GM23248 (cell line): ENCODE measurements at places on chromosomes 5 and 9. TPM values are rescaled to one million over a fixed set of nuclear protein-coding genes. Genes with fewer than 3 reads are reported as not detected.
A peak's percentile ranks its signal among the peaks of the same experiment; 100 is the strongest.

DNA sequence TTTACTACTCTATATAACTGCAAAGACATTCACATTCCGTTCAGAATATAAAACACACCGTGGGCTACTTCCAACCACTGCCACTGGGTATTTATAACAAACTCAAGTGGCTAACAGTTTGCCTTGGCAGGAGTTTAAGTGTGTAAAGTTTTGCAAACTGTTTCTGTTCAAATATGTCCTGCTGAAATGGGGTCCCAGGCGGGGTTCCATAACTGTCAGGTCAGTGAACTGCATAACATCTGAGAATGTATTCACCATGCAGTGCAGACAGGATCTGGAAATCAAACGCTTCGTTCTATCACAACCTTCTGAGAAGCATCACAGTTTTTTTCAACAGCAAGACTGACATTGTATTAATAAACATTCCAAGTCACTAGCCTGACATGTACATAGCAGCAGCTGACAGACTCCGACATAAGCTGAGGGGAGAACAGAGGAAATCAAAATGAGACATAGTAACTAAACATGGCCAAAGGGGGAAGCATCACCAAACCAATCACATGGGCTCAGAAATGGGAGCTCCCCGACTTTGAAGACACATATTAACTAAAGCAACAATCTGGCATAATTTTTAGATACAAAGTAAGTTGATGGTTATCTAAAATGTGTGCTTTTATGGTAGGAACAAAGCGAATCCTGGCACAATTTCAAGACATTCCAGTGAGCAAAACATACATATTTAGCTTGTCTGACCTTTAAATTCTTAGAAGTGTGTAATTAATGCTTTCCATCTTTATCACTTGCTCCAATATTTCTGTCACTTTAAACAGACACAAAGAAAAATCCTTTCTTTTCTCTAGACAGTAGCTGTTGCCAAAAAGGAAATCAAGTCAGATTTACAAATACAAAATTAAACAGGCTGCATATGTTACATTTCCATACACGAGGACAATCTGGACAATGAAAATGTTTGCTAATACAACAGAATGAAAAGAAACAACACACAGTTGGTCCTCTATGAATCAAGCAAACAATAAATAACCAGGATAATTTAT, 156.8 kb downstream of the MAPKAP1 start:
- no peaks in the 10 kb centered on the region for H3K27me3 ChIP-seq
- peaks cover 26% of the 10 kb centered on the region for H3K4me1 ChIP-seq
- H3K36me3 ChIP-seq = no peaks in the 10 kb centered on the region

DNA sequence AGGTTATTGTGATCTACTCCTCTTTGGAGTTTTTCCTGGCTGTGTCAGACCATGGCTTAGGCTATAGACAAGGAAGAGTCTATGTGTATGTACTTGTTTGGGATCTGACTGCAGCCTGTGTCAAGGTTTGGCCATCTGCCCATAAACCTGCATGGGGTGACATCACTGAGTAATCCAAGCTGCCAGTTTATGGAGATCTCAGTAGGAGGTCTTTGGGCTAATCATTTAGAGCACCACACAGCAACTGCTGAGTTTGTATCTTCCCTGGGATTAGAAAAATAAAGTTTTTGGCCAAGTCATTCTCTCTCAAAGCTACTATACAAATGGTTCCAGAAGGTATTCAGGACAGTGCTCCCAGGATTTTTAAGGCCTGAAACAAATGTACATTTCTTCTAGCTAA, 65.5 kb upstream of the HSPB3 start:
- peak; percentile 76 for DNase-seq
- no peaks in the 10 kb centered on the region; the same call in 1 of the 2 replicates for H3K27me3 ChIP-seq

DNA sequence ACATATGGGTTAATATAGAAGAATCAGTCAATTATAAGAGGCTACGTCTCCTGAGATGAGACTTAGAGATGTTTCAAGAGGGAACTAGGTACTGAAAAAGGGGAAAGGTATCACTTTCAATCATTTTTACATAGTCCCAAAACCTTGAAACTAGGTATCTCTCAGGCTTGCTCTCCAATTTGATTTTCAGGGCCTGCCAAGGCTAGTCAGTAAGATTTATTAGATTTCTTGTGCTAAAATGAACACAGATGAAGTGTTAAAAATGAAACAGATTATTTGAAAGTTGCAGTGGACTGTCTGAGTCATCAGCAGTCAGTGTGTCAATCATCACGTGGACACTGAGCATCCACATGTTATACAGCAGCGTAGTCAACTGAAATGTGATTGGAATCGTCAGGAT, 591.1 kb downstream of the DTWD2 start:
- no peak overlapping the region for H3K27ac ChIP-seq
- no peaks in the 10 kb centered on the region for H3K36me3 ChIP-seq
- H3K4me1 ChIP-seq = no peaks in the 10 kb centered on the region
- DNase-seq = no peak
- no peaks in the 10 kb centered on the region for H3K27me3 ChIP-seq

- no peak overlapping the region for H3K4me3 ChIP-seq
- no peak overlapping the region for H3K27ac ChIP-seq
- H3K27me3 ChIP-seq = no peaks in the 10 kb centered on the region
Measured at GRCh38 chr5:125103459-125103858, 357.0 kb upstream of the ZNF608 start.

- H3K27me3 ChIP-seq = no peaks in the 10 kb centered on the region
- no peak overlapping the region for H3K27ac ChIP-seq
- no peaks in the 10 kb centered on the region for H3K36me3 ChIP-seq
- no peak for DNase-seq
- H3K4me1 ChIP-seq = peaks cover 7% of the 10 kb centered on the region
- no peak overlapping the region for H3K4me3 ChIP-seq
Measured at GRCh38 chr5:89417990-89418389, 535.0 kb upstream of the MEF2C start.

DNA sequence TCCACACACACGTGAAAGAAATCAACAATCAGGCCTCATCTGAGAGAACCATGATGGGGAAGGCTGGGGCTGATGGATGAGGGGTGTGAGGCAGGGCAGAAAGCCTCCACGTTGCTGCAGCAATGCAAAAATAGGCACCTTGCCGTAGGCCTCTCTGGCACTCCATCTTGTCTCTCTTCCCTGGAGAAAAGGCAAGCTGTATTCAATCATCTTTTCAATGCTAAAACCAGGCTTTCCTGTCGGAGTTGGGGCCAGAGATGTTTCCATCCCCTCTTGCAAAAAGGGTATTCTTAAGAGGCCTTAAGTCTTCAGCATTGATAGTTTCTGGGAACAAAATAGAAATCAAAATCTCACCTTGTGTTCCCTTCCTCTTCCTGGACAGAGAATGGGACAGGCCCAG, 80.9 kb downstream of the THBS4 start:
- no peaks in the 10 kb centered on the region for H3K27me3 ChIP-seq
- DNase-seq = no peak
- H3K4me3 ChIP-seq = no peak overlapping the region
- no peak overlapping the region for H3K27ac ChIP-seq
- H3K4me1 ChIP-seq = no peaks in the 10 kb centered on the region

MYMK gene
- not detected in 2 replicates for total RNA-seq

DNA sequence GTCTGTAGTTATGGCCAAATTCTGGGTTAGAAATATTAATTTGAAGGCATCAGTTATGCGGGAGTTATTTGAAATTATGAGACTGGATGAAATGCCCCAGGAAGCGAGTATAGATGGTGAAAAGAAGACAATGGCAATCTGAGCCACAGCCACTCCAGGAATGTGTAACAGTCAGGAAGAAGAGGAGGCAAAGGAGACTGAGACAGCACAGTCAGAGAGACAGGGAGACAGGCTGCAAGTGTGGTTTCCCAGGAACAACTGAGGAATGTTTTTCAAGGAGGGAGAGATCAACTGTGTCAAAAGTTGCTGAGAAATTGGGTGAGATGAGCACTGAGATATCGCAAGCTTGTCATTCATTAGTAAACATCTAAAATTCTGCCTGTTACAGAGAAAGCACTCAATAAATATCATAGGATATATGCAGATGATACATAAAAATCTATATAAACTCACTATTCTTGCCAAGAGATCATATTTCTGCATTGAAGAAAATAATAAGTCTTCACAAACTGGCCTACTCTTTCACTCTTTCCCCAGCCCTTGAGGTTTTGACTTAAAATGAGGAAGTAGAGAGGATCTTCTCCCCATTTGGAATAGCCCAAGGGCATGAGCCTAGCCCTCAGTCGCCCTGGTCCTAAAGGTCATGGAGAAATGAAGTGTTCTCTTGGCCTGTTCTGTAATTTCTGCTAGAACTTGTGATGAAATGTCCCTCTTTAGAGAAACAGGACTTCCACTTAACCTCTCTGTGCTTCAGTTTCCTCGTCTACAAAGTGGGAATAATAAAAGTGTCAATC, 48.5 kb upstream of the RLN1 start:
- no peak overlapping the region for H3K27ac ChIP-seq
- no peak overlapping the region for H3K4me3 ChIP-seq
- DNase-seq = peak; percentile 18
- H3K4me1 ChIP-seq = peaks cover 23% of the 10 kb centered on the region
- H3K36me3 ChIP-seq = no peaks in the 10 kb centered on the region
- H3K27me3 ChIP-seq = no peaks in the 10 kb centered on the region

PCDHGA2 gene
- 6.3 and 7.3 TPM in 2 replicates for total RNA-seq

PCDHA7 gene
- total RNA-seq = not detected in 2 replicates

SREK1 gene
- total RNA-seq = 32.2 and 39.7 TPM in 2 replicates

GRCh38 chr5:166963596-166963995, 1327.8 kb upstream of the WWC1 start:
- no peaks in the 10 kb centered on the region for H3K4me1 ChIP-seq
- no peak for DNase-seq
- no peaks in the 10 kb centered on the region for H3K27me3 ChIP-seq
- H3K27ac ChIP-seq = no peak overlapping the region

DNA sequence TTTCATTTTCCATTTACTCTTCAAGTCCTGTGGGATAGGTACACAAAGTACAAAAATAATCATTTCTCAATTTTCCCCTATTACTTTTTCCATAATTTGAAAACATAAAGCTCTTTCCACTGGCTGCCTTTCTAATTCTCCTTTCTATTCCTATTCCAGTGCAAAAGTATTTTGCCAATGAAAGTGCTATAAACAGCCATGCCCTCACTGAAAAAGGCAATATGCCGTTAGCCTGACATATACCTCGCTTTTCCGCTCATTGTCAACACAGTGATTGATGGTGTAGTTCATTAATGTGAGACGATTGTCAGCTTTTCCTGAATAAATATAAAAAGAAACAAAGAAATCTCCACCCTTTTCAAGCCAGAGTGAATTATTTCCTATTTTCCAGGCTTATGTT, 97.5 kb downstream of the EBF1 start:
- no peaks in the 10 kb centered on the region for H3K27me3 ChIP-seq
- H3K36me3 ChIP-seq = no peaks in the 10 kb centered on the region
- DNase-seq = no peak
- H3K4me3 ChIP-seq = no peak overlapping the region
- H3K27ac ChIP-seq = no peak overlapping the region

SEMA5A gene
- total RNA-seq = 38.2 and 40.1 TPM in 2 replicates

PDE6A gene
- not detected in 2 replicates for total RNA-seq

- no peaks in the 10 kb centered on the region for H3K36me3 ChIP-seq
- no peak for DNase-seq
Measured at GRCh38 chr5:5246736-5247135, 106.6 kb downstream of the ADAMTS16 start.

DNA sequence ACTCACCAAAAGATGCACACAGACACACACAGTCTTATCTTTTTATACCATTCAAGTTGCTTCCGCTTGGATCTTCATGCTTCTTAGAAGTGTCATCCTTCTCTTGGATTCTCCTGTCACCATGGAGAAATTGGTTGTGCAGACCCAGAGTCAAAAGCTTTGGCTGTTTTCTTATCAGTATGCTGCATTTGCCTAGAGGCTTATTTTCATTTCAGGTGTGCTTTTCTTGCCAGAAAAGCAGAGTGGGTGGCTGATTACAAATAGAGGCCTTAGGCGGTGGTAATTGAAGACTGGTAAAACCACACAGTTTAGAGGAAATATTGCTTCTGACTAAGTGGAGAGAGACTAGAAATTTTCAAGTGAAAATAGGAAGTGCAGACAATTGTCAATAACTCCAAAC, 70.2 kb upstream of the TLE4 start:
- H3K4me1 ChIP-seq = no peaks in the 10 kb centered on the region
- DNase-seq = no peak
- H3K4me3 ChIP-seq = no peak overlapping the region

ISL1 gene
- not detected in 2 replicates for total RNA-seq

- no peaks in the 10 kb centered on the region for H3K27me3 ChIP-seq
- H3K4me3 ChIP-seq = no peak overlapping the region
- H3K27ac ChIP-seq = no peak overlapping the region
- H3K4me1 ChIP-seq = peaks cover 14% of the 10 kb centered on the region
Measured at GRCh38 chr5:14879937-14880589, 8.5 kb upstream of the ANKH start.

DNA sequence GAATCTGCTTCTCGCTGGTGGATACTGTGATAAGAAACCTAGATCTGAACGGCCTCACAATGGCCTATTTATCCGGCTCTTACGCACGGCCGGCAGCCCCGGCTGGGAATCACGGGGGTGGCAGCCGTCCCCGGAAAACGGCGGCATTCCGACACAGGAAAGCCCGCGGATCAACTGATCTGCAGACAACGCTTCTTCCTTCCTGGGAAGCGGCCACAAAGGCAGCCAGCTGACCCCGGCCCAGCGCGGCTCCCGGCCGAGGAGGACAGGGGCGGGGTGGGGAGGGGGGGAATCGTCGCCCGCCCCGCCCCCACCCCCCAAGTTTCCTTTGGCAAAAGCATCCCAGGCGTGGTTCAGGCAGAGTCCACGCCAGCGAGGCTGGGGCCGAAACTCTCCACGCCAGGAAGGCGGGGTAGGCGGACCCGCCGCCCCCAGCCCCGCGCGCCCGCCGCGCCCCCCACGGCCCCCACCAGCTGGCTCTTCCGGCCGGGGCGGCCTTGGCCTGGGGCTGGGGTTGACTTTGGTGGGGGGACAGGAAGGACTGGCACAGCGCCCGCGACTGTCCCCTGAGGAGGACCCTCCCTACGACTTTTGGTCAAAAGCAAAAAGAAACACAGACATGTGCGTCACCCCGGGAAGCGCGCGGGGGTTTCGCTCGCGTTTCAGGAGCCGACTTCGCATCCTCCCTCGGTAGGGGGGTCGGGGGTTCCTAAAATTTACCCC, 247.7 kb upstream of the ANKRD55 start:
- H3K4me1 ChIP-seq = peaks cover under 1% of the 10 kb centered on the region; the same call in 1 of the 2 replicates
- peak; percentile 86 for DNase-seq
- peak overlapping the region; percentile 41 for H3K27ac ChIP-seq
- H3K27me3 ChIP-seq = no peaks in the 10 kb centered on the region
- no peaks in the 10 kb centered on the region for H3K36me3 ChIP-seq
